ENCODE measurements at places on chromosomes 11 and 22.

GRCh38 chr11:130842001-130842400 lies 74.3 kb downstream of the SNX19 start:
- DNase-seq, result no peak

DNA sequence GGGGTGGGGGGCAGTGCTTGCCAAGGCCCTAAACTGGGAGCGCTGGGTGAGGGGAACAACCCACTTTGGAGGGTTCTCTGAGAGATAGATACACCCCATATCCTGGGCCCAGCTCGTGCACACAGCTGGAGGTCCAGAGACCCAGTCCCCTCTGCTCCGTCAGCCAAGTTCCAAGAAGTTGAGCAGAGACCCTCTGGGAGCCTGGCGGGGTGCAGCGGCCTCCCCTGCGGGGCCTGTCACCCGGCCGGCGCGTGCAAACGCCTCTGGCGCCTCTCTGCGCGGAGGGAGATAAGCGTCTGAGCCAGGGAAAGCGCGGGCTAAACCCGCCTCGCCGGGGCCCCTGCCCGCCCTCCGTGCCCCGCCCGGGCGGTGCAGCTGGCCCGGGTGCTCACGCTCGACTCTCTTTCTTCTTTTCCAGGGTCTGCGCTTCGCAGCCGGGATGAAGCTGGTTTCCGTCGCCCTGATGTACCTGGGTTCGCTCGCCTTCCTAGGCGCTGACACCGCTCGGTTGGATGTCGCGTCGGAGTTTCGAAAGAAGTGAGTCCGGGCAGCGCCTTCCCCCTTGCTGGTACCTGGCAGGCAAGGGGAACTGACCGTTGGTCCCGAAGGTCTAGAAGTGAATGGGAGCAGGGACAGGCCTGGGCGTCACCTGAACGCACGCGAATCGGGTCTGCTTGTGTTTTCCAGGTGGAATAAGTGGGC lies 540 bp downstream of the ADM start:
- no peak for DNase-seq

- DNase-seq, result peak; percentile 50
Measured at GRCh38 chr11:59754859-59755700, at the start of gene STX3. TSS of gene STX3 (plus strand) at chr11:59755376. CDS start at chr11:59755606, 230 bp downstream.

DNA sequence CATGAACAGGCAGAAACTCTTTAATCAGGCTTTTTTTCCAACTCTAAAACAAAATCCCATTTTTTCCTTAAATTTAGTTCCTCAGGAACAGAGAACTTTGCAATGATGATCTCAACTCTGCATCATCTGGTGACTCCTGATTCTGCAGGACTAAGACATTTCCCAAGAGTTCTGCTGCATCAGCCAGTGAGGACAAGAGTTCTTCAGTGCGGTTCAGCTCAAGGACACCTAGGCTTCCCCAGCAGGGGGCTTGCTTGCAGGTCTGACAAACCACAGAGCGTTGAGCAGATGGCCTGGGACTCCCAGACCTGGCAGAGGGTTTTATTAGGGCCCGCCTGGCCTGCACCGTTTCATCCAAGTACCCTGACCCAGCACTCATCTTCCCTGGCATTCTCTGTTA lies 6.4 kb downstream of the CDCA5 start:
- no peak for DNase-seq

DNA sequence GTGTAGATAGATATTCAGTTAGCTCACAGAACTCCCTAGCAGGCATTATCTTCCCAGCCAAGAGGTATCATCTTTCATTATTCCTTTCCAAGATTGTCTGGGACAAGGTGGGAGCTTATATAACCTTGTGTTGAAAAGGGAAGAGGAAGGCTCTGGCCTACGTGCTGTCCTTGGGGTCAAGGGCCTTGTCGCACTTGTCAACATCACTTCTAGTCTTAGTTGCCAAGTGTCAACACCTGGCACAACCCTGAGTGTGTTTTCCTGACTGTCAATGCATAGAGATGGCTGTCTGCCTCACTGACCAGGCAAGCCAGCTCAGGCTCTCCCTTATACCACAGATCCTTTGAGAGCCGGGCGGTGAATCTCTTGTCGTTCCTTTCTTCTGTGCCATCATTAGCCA lies 331.9 kb downstream of the CNTN5 start:
- no peak for DNase-seq

All from CD4-positive, alpha-beta T cell treated with Interleukin-4 for 4 hours (primary cell).